GM04503 (cell line): ENCODE measurements at places on chromosomes 13 and 19.

DNA sequence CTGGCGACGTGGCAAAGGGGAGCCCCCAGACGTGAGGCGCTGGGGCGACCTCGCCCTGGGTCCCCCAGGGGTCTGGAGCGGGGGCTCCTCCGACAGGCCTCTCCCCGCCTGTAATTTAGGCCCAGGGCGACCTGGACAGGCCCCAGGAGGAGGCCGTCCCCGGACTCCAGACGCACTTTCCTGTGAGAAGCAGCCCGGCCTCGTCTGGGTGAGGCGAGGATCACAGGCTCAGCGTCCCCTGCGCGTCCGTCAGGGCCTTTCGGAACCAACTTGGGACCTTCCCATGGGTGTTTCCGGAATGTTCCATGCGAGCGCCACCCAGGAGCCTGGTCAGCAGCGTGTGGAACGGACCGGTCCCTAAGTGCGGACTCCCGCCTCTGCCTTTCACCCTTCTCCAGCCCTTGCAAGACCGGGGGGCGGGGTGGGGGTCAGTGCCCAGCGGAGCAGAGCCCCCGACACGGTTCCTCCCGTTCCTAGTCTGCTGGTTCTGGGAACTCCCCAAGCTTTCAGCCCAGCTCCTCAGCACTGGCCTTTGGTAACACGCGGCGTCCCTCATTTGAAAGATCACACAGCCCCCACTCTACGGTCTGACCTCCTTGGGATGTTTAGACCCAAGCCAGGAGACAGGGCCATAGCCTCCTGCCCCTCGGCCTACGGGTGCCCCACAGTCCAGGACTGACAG is 1.1 kb upstream of the GRTP1 start:
- DNase-seq = no peak

DNA sequence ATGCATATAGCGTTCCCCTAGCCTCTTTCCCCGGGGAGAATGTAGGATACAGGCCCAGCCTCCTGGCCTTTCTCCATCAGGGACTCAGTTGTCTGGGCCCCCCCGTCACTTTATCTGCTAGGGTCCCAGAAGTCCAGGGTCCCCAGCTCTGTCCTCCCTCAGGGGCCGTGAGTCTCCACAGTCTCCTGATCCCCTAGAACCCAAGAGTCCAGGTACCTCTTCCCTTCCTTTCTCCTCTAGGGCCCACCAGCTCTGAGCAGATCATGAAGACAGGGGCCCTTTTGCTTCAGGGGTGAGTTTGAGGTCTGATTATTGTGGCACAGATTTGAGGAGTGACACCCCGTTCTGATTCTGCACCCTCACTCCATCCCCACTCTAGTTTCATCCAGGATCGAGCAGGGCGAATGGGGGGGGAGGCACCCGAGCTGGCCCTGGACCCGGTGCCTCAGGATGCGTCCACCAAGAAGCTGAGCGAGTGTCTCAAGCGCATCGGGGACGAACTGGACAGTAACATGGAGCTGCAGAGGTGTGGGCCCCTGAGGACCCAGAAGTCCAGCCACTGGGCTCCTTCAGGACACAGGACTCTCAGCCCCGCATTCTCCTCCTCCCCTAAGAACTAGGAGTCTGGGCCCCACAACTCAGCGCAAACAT is 758 bp downstream of the BAX start:
- DNase-seq = no peak

DNA sequence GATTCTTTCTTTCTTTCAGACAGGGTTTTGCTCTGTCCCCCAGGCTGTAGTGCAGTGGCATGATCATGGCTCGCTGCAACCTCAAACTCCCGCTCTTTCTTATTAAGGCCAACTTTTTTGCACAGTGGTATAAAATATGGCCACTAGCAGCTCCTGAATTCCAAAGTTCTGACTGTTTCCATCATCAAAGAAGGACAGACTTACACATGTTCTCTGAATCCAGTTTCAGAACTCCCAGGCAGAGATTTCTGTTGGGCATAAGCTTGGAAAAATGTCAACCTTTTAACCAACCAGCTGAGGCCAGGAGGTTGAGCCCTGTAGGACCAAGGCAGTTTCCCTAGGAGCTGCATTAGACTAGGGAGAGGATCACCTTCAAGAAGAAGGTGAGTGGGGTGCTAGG is 184.1 kb downstream of the HS6ST3 start:
- DNase-seq = no peak

DNA sequence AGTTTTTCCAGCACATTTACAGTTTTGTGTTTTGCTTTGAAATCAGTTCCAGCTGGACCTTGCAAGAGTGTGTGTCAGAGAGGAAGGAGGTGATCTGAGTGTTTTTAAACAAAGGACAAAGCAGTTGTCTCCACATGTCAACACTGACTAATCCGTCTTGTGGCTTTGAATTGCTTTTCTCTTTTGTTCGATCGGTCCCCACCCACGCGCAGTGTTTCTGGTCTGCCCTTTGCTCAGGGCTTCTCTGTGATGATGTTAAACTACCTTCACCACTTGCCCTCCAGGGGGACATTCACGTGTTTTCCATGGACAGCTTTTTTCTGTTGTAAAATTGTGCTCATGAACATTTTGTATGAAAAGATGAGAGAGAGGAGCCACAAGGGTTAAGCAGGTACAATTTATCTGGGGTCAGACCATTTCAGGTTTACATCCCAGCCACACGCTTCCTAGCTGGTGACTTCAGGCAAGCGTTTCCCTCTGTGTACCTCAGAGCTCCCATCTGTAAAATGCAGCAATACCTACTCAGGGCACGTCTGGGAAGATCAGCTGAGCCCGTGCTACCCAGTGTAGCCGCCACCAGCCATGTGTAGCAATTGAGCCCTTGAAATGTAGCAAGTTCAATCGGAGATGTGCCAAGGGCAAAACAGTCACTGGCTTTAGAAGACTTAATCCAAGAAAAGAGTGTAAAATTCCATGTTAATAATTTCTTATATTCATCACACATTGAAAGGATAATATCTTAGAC is 13.5 kb upstream of the PLA2G4C start:
- no peak for DNase-seq

DNA sequence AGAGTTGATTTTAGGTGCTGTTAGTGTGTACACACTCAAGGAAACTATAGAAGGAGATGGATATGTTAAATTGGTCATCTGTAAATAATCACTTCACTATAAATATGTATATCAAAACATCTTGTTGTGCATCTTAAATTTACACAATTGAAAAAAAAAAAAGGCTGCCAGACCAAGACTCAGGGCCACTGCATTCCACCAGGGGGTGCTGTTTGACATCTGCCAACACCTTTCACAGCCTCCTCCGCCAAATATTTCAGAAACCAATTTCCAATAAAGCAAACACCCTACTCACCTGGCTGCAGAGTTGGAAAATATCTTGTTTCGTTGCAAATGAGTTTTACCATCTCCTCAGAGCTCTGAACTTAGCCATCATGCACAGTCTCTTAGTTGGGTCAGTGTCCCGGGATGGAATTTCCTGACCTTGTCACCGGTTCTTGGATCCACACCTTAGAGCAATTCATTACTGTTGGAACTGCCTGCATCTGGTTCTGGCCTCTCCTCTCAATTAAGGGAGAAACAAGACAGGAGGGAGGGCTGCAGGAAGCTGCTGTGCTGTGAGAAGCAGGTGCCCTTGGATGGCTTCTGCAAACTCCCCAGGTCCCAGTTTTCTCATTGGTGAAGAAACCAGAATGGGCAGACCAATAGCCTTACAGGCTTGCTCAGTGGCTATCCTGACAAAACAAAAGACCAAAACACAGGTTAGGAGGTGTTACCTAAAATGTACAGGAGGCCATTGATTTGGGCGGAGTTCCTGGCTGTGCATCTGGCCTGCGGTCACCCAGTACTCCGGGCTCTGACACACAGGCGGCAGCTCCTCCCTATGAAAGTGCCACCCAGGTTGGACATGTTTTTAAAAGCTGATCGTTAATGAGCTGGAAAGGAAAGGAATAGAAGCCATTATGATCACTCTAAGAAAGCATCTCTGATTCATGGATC is 746.6 kb downstream of the UQCRFS1 start:
- no peak for DNase-seq

DNA sequence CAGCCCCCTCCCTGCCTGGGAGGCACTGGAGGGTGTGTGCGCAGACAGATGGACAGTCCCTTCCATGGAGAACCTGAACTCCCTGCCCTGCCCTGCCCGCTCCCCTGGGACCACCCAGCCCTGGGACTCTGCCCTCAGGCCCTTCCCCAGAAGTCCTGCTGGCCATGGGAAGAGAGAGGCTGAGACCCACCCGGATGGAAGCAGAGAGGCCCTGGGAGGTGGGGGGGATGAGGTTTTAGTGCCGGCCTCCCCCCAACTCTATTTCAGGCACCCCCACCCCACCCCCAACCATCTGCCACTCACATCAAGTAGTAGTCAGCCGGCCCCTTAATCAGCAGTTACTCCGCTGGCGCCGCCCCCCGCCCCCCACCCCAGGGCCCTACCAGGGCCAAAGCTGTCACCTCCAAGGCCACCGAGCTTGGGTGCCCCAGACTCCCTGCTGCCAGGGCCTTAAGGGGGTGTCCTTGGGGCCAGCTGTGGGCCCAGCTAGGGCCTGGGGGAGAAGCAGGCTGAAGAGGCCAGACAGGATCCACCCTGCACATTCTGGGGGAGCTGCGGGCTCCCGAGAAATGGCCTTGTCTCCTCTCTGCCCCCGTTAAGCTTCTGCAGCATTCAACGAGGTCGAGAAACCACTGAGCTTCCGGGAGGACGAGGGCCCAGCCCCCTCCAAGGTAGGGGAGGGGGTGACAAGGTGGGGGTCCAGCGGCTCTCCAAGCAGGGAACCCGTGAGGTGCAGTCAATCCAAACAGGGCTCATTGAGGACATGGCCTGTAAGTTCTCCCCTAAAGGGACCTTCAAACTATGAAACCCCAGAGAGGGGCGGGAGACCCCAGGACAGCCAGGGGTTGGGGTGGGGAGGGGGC is 17.4 kb downstream of the NMRK2 start:
- no peak for DNase-seq

DNA sequence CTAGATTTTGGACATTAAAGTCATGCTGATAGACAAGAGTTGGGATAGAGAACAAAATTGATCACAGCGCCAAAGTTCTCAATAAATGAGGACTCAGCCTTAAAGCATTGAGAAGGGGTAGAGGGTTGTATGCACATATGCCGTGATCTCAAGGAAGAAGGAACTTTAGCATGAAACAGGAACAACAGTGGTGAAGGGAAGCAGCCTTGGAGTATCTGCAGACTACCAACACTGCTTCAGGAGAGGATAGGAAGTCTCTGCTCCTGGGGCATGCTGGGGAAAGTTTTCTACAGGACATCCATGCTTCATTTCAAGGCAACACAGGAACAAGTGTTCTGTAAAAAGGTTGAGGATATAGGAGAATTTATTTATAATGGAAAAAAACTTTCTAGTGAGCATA is 111.9 kb upstream of the MLNR start:
- no peak for DNase-seq

GRCh38 chr19:6161271-6161850 is 25.9 kb downstream of the ACSBG2 start:
- no peak for DNase-seq

DNA sequence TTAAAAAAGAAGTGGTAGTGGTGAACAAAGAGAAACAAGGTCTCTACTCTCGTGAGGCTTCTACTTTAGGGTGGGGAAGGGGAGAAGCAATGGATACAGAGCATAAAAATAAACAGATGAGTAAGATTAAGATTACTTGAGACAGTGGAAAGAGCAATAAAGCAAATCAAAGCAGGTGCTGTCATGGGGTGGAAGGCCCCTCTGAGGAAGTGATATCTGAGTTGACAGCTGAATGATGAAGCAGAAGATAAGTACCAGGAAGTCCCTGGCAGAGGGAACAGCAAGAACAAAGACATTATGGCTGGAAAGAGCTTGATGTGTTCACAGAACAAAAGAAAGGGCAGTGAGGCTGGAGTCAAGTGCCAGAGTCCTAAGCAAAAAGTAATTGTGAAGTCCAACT is 221.8 kb downstream of the ENOX1 start:
- no peak for DNase-seq

DNA sequence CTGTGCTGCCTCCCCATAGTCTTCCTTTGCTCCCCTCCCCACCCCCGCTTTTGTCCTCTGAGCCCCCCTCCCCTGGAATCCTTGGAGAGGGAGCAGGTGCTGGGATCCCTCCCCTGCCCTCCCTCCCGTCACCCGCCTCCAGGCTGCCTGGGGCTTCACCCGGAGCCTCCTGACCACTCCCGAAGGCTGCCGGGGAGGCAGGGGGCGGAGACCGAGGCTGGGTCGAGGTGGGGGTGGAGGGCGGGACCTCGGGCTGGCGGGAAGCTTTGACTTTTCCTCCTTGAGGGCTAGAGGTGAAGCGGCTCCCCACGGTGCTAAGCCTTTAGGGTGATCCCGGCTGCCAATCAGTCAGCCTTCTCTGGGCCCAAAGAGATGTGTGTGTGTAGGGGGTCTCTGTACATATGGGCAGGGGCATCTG is 1.5 kb downstream of the KMT5C start:
- DNase-seq = no peak

- DNase-seq = no peak
Observed at GRCh38 chr13:75356421-75356820, 125.5 kb downstream of the TBC1D4 start.

- DNase-seq = no peak
Observed at GRCh38 chr19:14061081-14061749, 661 bp downstream of the PALM3 start.

- no peak for DNase-seq
Observed at GRCh38 chr19:21321134-21321533, 8.1 kb downstream of the ZNF708 start.

- DNase-seq = no peak
Observed at GRCh38 chr19:39036581-39036980, 4.2 kb upstream of the FBXO27 start.

DNA sequence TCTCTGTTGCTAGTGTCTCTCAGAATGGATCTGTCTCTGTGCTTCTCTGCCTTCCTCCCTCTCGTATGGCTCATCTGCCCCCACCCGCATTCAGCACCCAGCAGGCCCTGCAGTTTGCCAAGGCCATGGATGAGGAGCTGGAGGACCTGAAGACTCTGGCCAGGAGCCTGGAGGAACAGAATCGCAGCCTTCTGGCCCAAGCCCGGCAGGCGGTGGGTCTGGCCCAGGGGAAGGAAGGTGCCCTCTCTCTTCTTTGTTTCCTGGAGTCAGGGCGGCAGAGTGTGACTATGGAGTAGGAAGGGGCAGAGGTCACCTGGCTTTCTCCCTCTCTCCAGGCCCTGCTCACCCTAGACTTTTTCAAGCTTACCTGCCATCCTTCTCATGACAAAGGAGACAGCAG is 10.9 kb downstream of the KASH5 start:
- no peak for DNase-seq

GRCh38 chr19:30710721-30711120 is 338.5 kb downstream of the ZNF536 start:
- no peak for DNase-seq
